ENCODE measurements at places on chromosomes 2 and 18.

- DNase-seq = no peak
Observed at GRCh38 chr18:59691996-59692395, 5.2 kb downstream of the CCBE1 start.

DNA sequence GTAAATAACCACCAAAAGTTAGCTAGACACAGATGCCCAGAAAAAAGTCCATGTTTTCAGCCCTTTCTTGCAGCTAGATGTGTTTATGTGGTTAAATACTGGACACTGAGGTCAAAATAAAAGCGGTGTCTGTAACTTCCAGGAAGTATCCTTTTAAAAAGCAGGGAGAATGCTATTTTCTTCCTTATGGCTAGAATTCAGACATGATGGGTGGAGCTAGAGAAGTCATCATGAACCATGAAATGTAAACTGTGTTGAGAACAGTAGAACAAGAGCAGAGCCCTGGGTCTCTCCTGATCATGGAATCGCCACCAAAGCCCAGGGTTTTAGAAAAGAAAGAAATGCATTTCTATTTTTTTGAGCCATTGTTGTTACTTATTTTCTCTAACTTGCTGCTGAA lies 41.3 kb upstream of the GALNT3 start:
- no peak for DNase-seq

GRCh38 chr2:8193146-8193545 lies 488.7 kb upstream of the ID2 start:
- DNase-seq = no peak

GRCh38 chr2:231190531-231191197 lies 7.8 kb upstream of the ARMC9 start:
- DNase-seq = no peak

GRCh38 chr18:49017813-49018553 lies 67.2 kb upstream of the SMAD7 start:
- DNase-seq = no peak

GRCh38 chr2:167681234-167682015 lies 566.0 kb downstream of the STK39 start:
- DNase-seq = no peak

- DNase-seq = no peak
Observed at GRCh38 chr2:207039225-207039624, 99.9 kb downstream of the CPO start.

- DNase-seq = no peak
Observed at GRCh38 chr18:22169889-22170420, 566 bp downstream of the GATA6 start.

DNA sequence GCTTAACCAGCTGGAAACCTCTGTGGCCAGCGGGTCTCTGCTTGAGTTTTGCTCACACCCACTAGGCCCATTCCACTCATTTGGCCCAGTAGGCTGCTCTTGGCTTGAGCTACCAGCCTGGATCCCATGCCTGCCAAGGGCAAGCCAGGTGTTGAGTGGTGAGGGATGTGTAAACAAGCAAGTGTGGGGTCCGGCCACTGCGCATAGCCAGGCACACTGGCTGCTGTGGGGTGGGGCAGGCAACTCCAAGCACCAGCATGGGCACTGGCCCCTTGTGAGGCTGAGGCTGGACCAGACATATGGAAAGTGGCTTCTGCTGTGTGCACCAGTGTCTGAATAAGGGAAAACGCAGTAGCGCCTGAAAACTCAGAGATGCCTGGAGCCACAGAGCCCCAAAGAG lies 732.7 kb downstream of the NR4A2 start:
- no peak for DNase-seq

DNA sequence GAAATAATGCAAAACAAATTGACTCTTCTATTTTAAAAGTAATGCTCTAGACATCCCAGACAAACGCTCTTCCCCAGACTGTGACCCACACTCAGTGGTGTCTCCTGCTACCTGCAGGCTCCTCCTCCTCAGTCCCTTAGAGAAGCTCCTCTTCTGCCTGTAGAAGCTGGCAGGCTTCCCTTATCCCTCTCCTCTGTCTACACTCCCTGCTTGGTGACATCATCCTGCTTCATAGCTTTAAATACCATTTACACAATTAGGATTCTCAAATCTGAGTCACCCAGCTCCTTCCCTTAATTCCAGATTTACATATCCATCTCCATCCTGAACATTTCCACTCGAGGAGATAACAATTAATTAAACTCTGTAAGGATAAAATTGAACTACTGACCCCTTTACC lies 167.9 kb downstream of the FBXO15 start:
- DNase-seq = no peak

All from GM04504 (cell line).